NCI-H748 treated with DMSO at 0.1 percent for 48 hours (cell line): ENCODE measurements at places on chromosomes 1 and 21.
A peak's percentile ranks its signal among the peaks of the same experiment; 100 is the strongest.

DNA sequence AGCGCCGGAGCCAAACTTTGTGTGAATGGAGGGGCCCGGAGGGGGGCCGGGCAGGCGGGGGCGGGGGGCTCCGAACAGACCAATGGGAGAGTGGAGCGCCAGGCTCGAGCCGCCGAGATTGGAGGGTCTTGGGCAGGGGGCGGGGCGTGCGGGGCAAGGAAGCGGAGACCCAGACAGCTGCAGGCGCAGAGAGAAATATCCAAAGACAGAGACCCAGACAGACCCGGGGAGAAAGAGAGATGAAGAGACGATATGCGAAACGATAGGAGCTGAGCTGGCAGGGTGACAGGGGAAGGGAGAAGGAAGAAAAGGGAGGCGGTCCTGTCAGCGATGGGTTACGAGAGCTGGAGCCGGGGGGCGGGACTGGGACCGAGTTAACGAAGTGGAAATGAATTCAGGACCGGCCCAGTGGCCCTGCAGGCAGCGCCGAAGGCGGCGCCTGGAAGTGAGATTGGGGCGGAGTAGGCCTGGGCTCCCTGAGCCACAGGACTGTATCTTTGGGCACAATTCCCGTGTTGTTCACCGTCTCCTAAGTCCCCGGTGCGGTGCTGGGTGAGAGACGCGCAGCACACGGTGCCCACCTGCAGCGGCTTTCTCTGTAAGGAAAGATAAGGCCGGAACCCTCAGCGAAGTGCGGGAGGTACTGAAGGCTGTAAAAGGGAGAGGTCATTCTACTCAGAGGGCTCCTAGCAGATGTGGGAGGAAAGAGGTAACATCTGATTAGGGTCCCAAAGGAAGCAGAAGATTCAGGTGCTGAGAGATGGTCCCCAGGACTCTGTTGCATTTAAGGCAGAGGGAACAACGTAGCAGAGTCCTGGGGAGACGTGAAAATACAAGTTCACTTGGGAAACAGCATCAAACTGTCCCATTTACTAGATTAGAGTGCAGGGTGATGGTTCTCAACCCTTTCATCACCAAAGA, 543 bp upstream of the KCNJ10 start:
- DNase-seq = peak; percentile 61

- no peak for DNase-seq
Observed at GRCh38 chr1:107804134-107804533, 160.8 kb downstream of the VAV3 start.

DNA sequence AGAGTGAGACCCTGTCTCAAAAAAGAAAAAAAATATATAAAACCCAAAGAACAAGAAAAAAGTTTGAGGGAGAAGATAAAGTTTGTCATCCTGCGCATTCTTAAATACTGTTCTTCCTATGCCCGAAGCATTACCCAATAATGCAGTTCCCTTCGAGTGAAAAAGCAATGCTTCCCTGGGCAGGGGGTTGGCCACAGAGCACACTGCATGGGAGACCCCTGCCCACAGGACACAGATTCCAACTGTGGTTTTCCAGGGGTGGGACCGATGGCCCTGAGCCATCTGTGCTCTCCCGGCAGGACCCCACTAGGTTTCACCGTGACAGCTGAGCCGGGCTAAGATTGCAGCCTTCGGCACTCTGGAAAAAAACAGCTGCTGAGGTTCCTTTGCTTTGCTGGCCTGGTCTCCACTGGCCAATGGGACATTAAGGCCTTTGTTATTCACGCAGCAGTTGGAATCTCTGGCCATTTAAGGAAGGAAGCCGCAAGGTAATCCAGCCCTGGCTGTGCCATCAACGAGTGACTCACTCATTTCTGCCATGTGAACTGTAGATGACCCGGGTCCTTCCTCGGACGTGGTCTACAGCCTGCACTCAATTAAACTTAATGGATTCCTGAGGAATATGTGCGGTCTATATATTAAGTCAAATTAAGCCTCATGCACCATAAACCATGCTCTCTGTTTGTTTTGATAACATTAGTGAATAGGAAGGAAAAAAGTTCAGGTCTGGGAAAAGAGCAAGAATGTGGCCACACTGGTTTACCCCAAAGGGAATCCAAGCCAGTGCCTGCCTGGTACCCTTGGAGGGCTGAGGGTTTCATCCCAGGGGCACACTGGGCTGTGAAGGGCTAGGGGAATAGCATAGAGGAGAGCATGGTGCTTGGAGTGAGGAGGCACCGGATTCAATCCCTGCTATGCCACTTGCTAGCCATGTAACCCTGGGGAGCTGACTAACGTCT, 163.2 kb downstream of the ZBTB18 start:
- no peak for DNase-seq

GRCh38 chr1:21298981-21299391, 8.7 kb upstream of the ECE1 start:
- peak; percentile 3 for DNase-seq
